NCI-H2227 treated with DMSO at 0.1 percent for 48 hours (cell line): ENCODE measurements at places on chromosomes 3 and 15.

DNA sequence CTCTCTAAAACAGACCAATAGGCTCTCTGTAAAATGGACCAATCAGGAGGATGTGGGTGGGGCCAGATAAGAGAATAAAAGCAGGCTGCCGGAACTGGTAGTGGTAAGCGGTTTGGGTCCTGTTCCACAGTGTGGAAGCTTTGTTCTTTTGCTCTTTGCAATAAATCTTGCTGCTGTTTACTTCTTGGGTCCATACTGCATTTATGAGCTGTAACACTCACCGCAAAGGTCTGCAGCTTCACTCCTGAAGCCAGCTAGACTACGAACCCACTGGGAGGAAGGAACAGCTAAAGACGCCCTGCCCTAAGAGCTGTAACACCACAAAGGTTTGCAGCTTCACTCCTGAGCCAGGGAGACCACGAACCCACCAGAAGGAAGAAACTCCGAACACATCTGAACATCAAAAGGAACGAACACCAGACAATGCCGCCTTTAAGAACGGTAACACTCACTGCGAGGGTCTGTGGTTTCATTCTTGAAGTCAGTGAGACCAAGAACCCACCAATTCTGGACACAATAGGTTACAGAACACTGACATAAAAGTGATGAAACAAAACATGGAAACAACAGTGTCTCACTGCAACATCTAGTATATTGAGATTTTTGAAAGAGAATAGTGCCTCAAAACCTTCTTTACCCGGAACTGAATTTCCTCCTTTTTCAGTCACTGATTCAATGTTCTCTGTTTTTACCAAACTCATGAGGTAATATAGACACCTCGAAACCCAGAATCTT, 28.8 kb upstream of the PLSCR2 start:
- no peak for DNase-seq

DNA sequence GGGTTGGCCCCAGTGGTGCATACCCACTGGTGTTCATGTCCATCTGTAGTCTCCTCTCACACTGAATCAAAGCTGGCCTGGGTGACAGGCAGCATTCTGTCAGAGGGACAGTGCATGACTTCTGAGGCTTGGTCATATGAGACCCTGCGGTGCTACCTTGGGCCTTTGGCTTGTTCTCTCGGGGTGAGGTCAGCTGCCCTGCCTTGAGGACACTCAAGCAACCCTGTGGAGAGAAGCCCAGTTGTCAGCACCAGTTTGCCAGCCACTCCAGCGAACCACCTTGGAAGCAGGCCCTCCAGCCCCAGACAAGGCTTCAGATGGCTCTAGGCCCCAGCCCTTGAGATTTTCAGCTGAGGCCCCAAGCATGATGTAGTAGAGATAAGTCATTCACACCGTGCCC, 16.9 kb upstream of the RAB7A start:
- no peak for DNase-seq

- DNase-seq, result no peak
Measured at GRCh38 chr3:136898954-136899353, 36.9 kb downstream of the NCK1 start.

DNA sequence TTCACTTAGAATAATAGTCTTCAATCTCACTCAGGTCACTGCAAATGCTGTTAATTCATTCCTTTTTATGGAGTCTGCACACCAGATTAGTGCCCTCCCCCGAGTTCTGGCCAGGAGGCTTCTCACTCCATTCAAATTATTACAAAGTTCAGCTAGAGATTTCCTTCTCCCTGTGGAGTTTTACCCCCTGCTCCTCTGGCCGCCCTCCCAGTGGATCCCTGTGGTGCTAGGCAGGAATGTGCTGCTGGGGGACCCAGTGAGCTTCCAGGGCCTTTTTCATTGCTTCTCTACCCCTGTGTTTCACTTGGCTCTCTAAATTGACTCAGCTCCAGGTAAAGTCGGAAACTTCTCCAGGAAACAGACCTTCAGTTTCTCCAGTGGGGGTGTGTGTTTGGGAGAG, 42.7 kb upstream of the CD200R1L start:
- no peak for DNase-seq

DNA sequence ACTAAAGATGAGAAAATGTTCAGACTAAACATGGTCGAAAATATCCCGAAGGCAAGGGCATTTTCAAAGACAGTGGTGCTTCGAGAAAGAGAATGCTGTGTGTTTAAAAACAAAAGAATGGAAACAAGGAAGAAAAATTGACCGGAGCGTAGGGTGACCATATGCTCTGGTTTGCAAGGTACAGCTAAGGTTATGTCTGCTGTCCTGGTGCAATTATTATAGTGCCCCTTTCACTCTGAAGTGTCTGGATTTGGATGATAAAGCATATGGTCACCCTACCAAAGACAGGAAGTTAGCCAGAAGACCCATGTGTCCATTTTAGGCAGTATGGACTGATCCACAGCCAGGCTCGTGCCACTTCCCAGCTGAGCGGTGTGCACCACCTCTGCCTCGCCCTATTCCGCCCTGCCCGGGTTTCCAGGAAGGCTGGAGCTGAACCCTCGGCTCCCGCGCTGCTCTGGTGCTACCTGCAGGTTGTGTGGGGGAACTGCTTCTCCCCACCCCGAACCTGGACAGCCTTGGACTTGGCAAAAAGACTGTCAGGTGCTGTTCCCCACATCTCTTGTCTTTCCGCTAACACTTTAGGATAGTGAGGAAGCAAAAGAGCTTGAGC, 25.2 kb downstream of the GOLGA6D start:
- DNase-seq, result peak; percentile 6

GRCh38 chr15:27137127-27137526, 166.1 kb downstream of the GABRG3 start:
- DNase-seq, result no peak

- no peak for DNase-seq
Measured at GRCh38 chr3:126146525-126147146, 33.8 kb downstream of the ALDH1L1 start.

- DNase-seq, result no peak
Measured at GRCh38 chr3:56904552-56905215, 102.9 kb upstream of the ARHGEF3 start.

- no peak for DNase-seq
Measured at GRCh38 chr3:10280177-10280529, 12.6 kb downstream of the GHRL start.

GRCh38 chr3:157154563-157155330, 5.2 kb downstream of the CCNL1 start:
- DNase-seq, result no peak

DNA sequence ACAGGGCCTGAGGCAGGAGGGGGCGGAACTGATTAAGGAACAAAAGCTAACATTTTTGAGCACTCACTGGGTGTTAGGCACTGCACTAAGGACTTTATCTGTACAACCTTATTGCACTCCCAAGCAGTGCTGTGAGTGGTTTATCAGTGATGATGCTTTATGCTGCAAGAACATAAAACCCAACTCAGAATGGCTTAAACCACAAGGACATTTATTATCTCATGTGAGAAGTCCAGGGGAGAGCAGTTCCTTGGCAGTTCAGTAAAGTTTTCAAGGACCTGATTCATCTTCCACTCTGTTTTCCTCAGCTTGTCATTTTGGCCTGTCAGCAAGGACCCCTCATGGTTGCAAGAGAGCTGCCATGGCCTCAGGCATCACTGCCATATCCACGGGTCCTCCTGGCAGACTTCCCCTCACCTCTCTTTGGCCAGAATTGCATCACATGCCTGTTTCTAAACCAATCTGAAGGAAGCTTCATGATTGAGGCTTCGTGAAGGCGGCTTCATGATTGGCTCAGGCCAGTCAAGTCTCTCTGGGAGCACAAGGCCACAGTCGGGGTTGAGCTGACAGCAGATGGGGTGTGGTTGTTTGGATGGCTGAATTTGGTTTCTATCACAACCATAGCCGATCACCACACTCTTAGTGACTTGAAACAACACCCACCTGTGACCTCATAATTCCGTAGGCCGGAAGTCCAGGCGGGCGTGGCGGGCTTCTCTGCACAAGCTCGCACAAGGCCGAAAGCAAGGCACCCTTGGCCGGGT, 15.8 kb downstream of the EFCC1 start:
- DNase-seq, result no peak

GRCh38 chr3:3015185-3016089, 94.7 kb downstream of the IL5RA start:
- peak; percentile 46 for DNase-seq

DNA sequence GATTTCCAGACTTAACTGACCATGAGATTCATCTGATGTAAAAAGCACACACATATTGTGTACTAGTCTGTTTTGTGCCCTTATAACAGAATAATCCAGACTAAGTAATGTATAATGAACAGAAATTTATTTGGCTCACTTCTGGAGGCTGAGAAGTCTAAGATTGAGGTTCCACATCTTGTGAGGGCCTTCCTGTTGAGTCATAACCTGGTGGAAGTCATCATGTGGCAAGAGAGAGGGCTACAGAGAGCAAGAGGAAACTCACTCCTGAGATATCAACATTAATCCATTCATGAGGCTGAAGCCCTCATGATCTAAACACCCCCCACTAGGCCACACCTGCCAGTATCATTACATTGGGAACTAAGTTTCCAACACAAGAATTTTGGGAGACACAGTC, 977.6 kb downstream of the MCTP2 start:
- DNase-seq, result no peak

DNA sequence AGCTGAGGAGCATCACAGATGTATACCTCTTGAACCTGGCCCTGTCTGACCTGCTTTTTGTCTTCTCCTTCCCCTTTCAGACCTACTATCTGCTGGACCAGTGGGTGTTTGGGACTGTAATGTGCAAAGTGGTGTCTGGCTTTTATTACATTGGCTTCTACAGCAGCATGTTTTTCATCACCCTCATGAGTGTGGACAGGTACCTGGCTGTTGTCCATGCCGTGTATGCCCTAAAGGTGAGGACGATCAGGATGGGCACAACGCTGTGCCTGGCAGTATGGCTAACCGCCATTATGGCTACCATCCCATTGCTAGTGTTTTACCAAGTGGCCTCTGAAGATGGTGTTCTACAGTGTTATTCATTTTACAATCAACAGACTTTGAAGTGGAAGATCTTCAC, 3.0 kb downstream of the CCR8 start:
- DNase-seq, result no peak

DNA sequence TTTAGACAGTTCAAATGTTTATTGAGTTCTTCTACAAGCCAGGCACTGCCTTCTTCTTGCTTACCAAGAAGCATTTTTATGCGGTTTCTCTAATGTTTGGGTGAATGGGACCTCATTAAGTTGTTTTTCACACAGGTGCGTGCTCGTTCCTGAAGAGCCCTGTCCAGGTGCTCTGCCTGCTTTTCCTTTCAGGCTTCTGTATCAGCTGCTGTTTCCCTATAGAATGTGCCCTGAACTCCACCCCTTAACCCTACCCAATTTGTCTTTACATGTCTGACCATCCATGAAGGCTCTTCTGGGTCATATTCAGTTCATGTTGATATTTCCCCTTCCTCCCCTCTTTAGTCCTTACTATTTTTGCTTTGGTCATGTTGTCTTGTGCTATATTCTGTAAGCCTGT, 22.4 kb upstream of the GOLGA6L10 start:
- DNase-seq, result no peak

- peak; percentile 13 for DNase-seq
Measured at GRCh38 chr3:126522363-126522788, 1.6 kb upstream of the CHST13 start.

DNA sequence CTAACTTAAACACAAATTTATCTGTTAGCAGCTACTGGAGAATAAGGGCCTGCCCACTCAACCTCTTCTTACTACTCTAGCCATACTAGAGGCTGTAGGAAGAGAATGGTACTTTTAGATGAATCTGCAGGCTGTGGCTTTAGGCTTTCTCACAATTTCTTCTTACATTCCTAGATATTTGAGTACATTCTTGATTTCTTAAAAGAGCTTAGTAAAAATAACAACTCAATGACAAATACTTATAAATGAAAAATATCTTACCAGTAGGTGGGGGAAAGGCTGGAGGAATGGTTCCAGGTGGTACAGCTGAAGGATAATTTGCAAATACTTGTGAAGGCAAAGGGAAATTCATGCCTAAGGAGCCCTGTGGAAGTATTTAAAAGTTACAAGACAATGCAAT, 92.9 kb upstream of the GK5 start:
- no peak for DNase-seq

DNA sequence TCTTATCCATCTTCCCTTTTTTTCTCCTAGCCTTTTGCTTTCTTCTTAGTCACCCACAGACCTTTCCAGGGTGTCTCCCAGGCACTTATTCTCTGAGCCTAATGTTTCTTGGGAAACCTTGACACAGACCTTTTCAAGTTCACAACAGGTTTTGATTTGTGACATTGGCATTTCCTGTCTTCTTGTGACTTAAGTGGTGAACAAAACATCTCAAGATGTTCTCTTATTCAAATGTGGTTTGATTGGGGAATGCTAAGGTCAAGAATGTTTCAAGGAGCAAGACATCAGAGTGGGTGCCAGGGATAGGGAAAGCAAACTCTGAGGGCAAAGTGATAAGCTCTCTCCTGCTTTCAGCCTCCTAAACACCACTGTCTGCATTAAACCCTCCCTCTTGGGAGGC, 68.2 kb upstream of the GSK3B start:
- DNase-seq, result no peak

DNA sequence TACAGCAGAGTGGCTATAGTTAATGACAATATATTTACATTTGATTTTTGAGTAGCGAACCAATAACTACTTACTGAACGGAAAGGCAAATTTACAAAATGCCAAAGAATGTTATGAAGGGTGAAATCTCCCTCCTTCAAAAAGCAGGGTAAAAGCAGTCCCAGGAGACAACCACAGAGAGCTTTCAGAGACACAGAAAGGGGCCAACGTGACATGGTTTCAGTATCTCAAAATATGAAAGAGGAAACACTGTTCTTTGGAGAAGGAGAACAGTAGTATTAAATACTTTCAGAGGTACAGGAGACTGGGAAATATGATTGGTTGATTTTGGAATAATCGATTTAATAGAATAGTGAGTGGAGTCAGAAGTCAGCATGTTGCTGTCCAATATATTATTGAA, 52.3 kb upstream of the ROBO1 start:
- DNase-seq, result no peak

DNA sequence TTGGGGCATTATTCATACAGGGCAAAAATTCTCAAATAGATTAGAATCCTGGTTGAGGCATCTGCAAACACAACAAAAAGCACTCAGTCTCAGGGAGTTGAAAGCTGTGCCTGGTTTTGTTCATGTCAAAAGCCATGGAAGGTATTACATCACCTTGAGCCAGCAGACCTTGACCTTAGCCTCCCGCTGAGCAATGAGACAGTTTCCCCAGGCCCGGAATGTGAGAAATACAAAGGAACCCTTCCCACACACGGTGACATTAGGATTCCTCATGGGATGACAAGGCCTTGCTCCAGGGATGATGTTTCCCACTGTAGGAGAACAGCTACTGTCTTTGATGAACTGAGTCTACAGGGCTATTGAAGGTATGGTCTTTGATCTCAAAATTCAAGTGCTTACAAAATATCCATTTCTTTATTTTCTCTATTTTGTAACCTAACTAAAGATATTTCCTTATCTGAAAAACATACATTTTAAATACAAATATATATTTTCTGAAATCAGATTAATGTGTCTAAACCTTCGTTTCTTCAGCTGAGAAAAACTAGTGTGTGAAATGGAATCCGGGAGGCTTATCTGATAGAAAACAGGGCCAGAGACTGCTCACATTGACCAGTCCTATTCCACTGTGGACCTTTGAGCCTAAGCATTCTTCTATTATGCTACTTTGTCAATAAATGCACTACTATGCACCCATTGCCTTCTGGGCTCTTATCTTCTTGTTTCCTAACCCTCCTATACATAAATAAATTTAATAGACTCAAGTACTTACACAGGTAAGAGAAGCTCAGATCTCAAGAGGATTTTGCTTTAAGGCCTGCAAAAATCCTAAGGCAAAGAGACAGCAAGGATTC, 298.2 kb downstream of the KBTBD8 start:
- DNase-seq, result no peak
